ENCODE measurements at places on chromosomes 1 and 21. TPM values are rescaled to one million over a fixed set of nuclear protein-coding genes. Genes with fewer than 3 reads are reported as not detected.

- no peaks in the 10 kb centered on the region for H3K36me3 ChIP-seq
- peak overlapping the region; percentile 59 for H3K27ac ChIP-seq
- no peaks in the 10 kb centered on the region for H3K27me3 ChIP-seq
These were observed 22.7 kb downstream of the PKNOX1 start for GRCh38 chr21:42997053-42997452.

The BMP8B gene
- total RNA-seq, result 1.2 TPM

- no peak for DNase-seq
- H3K27ac ChIP-seq, result peak overlapping the region; percentile 98
- H3K4me3 ChIP-seq, result no peak overlapping the region
These were observed 980 bp upstream of the AHCYL1 start for GRCh38 chr1:109983380-109984189.

The ZFP69 gene
- total RNA-seq, result 2.2 TPM

- peaks cover 4% of the 10 kb centered on the region for H3K36me3 ChIP-seq
- no peak for DNase-seq
- no peaks in the 10 kb centered on the region for H3K4me1 ChIP-seq
- H3K27ac ChIP-seq, result no peak overlapping the region
- no peaks in the 10 kb centered on the region for H3K27me3 ChIP-seq
These were observed 8.0 kb downstream of the CFAP410 start for GRCh38 chr21:44331209-44331608.

The SLAMF6 gene
- 2.3 TPM for total RNA-seq

DNA sequence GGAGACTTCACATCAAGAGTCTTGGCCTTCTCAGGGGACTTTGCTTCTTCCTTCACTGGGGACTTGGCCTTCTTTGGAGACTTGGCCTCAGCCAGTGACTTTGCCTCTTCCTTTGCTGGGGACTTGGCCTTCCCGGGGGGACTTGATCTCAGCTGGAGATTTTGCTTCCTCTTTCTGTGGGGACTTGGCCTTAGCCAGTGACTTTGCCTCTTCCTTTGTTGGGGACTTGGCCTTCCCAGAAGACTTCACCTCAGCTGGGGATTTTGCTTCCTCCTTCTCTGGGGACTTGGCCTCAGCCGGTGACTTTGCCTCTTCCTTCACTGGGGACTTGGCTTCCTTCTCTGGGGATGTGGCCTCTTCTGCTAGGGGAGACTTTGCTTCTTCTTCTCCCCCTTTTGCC lies 13.5 kb upstream of the CD2 start:
- H3K36me3 ChIP-seq, result no peaks in the 10 kb centered on the region
- H3K27me3 ChIP-seq, result no peaks in the 10 kb centered on the region
- peaks cover 8% of the 10 kb centered on the region for H3K4me1 ChIP-seq
- no peak overlapping the region for H3K4me3 ChIP-seq
- H3K27ac ChIP-seq, result no peak overlapping the region

The DCDC2B gene
- not detected for total RNA-seq

The FGR gene
- 2.2 TPM for total RNA-seq

- no peak overlapping the region for H3K4me3 ChIP-seq
- no peak overlapping the region for H3K27ac ChIP-seq
- peaks cover 39% of the 10 kb centered on the region for H3K36me3 ChIP-seq
- no peaks in the 10 kb centered on the region for H3K27me3 ChIP-seq
- H3K4me1 ChIP-seq, result no peaks in the 10 kb centered on the region
These were observed 99.6 kb downstream of the ZZZ3 start for GRCh38 chr1:77582905-77583304.

The KIAA0040 gene
- total RNA-seq, result 35.5 TPM

The CSF3R gene
- total RNA-seq, result 17.1 TPM

The HSPA13 gene
- 17.1 TPM for total RNA-seq

DNA sequence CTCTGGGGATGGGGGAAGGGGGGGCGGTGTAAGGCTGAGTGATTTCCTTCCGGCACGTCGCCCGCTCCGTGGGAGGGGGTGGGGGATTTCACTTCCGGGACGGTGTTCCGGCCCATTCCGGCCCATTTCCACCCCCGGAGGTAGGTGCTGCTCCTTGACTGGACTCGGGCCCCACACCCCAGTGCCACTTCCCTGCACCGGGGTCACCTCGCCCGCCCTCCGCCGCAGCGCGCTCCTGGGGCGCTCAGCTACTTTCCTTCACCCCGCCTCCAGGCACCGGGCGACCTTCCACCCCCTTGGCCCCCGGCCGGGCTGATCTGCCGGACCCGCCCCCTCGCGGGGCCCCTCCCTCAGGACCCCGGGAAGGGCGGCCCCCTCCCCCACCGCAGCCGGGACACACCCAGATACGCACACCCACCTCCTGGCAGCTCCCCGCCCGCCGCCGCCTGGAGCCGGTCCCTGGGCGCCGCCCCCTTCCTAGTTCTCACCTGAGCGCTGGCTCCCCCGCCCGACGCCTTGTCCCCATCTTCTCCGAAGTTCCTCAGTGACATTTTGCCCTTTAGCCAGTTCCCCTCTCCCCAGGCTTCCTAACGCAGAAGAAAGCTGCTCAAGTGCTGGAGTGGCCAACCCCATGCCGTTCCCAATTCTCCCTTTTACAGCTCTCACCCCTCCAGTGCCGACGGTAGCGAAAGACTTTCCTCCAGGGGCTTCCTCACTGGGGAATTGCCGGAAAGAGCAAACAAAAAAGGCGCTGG lies at the start of gene ZBTB37:
TSS of gene ZBTB37 (plus strand) at position 115 of the 755 bp plus-strand sequence. CDS start 1,846 bp downstream, outside the sequence.
- DNase-seq, result peak; percentile 97
- no peaks in the 10 kb centered on the region for H3K27me3 ChIP-seq
- H3K4me3 ChIP-seq, result peak within 1 kb of the TSS; percentile 68
- peaks cover 10% of the 10 kb centered on the region for H3K4me1 ChIP-seq
- peaks cover 20% of the 10 kb centered on the region for H3K36me3 ChIP-seq

DNA sequence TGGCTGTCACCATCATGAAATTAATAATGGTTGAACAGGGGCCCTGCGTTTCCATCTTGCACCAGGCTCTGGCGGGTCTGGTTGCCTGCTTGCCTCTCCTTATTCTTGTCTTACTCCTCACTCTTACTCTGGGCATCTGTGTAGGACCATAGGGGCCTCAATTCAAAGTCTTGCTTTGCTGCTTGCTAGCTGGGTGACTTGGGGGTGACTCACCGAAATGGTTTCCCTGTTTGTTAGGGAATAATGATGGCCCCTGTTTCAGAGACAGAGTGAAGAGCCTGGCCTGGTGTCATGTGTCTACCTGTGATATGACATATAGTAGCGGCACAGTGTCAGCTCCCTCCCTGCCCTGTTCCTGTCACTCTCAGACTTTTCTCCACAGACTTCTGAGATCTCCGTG lies 24.6 kb downstream of the KCNC4 start:
- H3K4me3 ChIP-seq, result no peak overlapping the region
- H3K27me3 ChIP-seq, result no peaks in the 10 kb centered on the region
- H3K27ac ChIP-seq, result no peak overlapping the region
- no peaks in the 10 kb centered on the region for H3K4me1 ChIP-seq
- no peak for DNase-seq
- H3K36me3 ChIP-seq, result no peaks in the 10 kb centered on the region

The LCE1C gene
- not detected for total RNA-seq

DNA sequence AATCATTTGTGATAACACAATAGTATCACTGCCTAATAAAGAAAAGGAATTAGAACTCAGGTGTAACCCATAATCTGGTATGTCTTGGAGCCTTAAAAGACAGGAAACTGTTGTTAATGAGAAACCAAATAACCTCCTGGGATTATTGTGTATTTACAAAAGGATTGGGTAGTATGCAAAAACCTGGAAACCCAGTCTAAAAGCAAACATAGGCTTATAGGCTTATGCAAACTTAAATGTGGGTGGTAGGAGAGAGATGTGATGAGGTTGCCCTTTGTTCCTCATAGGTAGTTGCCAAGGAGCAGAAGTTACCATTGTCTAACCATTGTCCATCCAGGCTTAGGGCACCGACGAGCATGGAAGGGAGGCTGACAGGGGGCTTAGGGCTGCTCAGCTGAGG lies 165.8 kb downstream of the AK5 start:
- H3K36me3 ChIP-seq, result no peaks in the 10 kb centered on the region
- no peaks in the 10 kb centered on the region for H3K27me3 ChIP-seq
- no peaks in the 10 kb centered on the region for H3K4me1 ChIP-seq
- no peak overlapping the region for H3K4me3 ChIP-seq
- no peak for DNase-seq

- H3K4me1 ChIP-seq, result peaks cover 12% of the 10 kb centered on the region
- no peaks in the 10 kb centered on the region for H3K27me3 ChIP-seq
- no peaks in the 10 kb centered on the region for H3K36me3 ChIP-seq
These were observed 7.5 kb downstream of the CLCNKB start for GRCh38 chr1:16051039-16051438.

The NCSTN gene
- 49.0 TPM for total RNA-seq

DNA sequence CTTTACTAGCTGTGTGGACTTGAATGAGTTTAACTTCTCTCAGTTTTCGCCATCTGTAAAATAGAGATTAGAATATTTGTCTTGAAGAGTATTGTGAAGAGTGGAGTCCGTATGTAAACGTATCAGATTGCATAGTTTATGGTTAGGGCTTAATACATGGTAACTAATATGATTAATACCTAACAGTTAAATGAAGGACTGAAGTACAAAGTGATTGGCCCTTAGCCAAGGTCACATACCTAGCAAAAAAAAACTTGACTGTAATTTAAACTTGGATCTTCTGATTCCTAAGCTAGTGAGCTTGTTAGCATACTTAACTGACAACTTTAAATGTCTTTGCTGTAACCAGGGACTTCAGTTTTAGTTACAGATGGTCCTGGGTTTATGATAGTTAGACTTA lies 1.9 kb downstream of the GIPC2 start:
- H3K4me1 ChIP-seq, result no peaks in the 10 kb centered on the region
- H3K27me3 ChIP-seq, result peaks cover 23% of the 10 kb centered on the region
- peak overlapping the region; percentile 87 for H3K27ac ChIP-seq

The DMRTA2 gene
- not detected for total RNA-seq

DNA sequence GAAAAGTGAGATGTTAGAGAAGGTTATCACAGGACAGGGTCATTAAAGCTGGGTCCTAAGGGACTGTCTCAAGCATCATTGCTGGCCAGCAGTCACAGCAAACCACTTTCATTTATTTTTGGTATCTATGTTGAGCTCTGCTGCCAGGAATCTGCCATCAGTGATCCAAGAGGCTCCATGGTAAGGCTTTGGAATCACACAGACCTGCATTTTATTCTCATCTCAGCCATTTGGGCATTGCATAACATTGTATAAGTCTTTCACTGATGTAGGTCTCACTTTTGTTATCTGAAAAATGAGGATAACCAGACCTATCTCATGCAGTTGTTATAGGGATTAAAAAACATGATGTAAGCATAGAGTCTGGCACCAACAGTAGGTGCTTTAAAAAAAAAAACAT lies 77.5 kb downstream of the OMA1 start:
- no peak overlapping the region for H3K27ac ChIP-seq
- no peak for DNase-seq
- no peaks in the 10 kb centered on the region for H3K36me3 ChIP-seq
- no peaks in the 10 kb centered on the region for H3K4me1 ChIP-seq
- no peaks in the 10 kb centered on the region for H3K27me3 ChIP-seq
- no peak overlapping the region for H3K4me3 ChIP-seq

Measured in transverse colon (tissue), 4 donors.